ENCODE measurements at places on chromosomes 2 and 18.

- no peak for DNase-seq
Observed at GRCh38 chr2:118813601-118814339, 33.7 kb downstream of the EN1 start.

- no peak for DNase-seq
Observed at GRCh38 chr2:69253611-69254301, 133.3 kb downstream of the GFPT1 start.

DNA sequence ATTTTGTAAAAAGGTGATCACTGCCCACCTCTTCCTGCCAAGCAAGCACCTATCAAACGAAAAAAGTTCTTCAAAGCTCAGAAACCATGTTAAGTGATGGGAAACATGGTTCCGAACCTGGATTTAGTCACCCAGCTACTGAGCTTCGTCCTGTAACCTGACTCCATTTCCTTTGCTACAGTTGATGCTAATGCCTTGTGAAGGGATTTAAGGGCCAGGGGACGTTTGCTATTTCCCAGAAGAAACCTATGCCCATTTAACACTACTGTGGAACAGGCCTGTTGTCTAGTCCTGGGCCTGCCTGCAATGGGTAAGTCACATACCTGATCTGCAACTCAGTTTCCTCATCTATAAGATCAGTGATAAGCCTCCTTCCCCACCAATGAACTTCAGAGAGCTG lies 14.8 kb downstream of the SERPINE2 start:
- DNase-seq, result no peak

DNA sequence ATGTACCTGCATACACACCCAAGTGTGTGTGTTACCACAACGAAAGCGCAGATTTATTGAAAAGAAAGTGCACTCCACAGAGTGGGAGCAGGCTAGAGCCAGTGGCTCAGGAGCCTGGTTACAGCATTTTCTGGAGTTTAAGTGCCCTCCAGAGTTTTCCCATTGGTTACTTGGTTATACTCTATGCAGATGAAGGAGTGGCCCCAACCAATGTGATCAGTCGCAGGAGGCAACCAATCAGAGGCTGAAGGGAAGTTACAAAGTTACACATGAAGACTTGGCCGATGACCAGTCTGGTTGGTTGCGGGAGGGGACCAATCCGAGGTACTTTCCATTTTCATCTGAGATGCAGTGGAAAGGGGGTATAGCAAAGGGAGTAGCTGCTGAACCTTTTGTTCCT lies 13.5 kb upstream of the PRLH start:
- no peak for DNase-seq

- no peak for DNase-seq
Observed at GRCh38 chr2:20419752-20420151, 27.1 kb upstream of the RHOB start.

DNA sequence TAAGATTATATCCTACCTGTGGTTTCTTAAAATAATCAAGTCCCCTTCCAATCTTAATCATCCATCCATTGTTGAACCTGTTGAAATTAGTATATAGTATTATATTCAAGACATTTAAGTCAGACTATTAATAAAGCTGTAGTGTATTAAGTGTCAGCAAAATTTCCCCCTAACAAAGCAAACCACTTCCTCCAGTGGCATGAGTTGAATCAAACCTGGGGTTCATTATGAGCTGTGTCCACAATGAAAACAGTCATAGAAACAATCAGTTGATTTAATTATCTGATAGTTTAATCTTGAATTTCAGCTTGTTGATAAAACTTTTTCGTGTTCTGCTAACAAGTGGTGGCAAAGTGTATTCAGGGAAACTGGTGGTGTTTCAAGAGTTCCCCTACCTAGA lies 11.3 kb downstream of the MITD1 start:
- no peak for DNase-seq

DNA sequence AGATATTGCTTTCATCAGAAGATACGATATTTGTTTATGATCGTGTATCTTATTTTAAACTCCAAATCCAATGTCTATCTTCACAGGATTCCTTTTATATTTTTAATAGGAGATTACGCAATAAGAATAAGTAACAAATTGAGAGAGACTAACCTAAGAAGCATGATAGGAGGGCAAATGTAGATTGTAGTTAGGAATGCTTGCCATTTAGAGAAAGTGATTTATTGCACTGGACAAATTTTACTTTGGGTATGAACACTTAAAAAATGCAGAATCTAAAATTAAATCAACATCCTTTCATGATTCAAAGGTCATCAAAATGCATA lies 563.4 kb upstream of the POU3F3 start:
- DNase-seq, result no peak

- DNase-seq, result no peak
Observed at GRCh38 chr2:207341112-207341750, 175.5 kb upstream of the KLF7 start.

DNA sequence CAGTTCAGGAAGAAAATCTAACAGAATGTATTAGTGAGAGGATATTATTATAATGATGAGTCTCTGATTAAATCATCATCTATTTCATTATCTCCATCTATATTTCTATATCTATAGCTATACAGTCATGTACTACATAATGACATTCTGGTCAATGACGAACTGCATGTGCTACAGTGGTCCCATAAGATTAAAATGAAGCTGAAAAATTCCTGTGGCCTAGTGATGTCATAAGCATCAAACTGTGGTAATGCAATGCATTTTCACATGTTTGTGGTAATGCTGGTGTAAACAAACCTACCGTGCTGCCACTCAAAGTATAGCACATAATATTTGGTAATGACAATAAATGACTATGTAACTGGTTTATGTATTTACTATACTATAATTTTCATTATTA lies 1127.9 kb upstream of the CHAC2 start:
- no peak for DNase-seq

GRCh38 chr2:22056621-22057132 lies 932.9 kb downstream of the TDRD15 start:
- no peak for DNase-seq

DNA sequence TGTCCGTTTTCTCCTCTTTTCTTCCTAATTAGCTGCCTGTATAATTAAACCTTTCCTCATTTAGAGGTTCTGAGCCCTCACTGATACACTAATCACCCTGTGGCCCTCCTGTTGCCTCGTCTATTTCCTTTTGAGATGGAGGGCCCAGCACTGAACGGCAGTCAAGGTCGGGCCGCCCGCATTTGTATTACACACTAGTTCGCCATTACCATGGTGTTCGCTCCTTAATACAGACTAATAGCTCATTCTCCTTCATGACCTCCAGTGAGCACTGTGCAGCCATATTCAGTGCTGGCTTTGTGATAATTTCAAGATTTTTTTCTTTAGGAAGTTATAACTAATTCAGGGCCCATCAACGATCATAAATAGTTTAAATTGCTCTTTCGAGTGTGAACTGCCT lies 64.1 kb downstream of the SLC4A3 start:
- DNase-seq, result no peak

DNA sequence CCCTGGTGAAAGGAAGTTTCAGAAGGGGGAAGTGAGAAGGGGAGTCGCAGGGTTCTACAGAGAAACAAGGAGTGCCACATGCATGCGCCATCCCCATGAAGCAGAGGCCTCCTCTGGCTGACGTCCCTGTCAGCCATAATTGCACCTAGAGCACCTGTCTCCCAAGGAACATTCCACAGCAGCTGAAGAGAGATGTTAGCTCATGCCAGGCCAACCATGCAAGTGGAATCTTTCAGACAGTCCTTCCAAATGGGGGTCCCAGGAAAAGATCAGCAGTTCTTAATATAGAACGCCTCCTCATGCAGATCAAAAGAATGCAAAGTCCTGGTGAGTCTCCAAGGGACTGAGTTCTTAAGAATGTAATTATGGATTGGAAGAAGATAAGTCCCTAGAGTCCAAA lies 29.6 kb downstream of the MRO start:
- no peak for DNase-seq
